ENCODE measurements at places on chromosomes 5 and 9.

GRCh38 chr9:109198736-109199382 is 31.8 kb upstream of the FRRS1L start:
- DNase-seq, result no peak

DNA sequence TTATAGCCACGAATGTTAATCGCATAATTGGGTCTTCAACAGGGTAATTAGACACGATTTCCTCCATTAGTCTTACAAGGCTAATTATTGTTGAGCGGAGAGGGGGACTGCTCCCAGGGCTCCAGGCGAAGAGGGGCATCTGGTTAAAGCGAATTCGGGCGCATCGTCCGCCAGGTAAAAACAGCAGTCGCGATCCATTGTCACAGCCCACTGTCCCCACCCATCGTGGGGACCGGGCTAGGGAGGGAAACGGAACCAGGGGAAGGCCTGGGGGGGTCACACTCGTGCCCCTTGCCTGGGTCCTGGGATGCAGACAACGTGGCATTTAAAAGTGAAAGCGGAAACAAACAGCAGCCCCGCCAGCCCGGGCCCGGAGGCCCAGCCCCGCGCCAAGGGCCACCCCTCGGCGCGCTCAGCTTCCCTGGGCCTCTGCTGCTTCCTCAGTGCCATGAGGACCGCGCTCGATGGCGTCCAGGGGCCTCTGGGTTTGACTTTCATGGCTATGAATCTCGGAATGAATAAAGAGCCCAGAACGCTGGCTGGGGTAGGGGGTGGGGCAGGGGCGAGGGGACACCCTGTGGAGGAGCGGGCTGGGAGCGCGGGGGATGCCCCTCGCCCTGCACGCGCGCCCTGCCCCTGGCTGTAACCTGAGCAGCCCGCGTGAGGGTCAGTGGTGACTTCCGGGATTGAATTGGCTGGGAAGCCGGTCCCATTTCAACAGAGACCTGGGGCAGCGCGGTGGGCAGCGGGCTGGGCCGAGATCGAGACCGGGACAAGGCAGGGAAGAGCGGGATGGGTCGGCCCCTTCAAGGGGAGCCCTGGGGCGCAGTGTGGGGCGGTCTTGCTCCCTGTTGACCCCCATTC is 99.9 kb downstream of the GTF3C4 start:
- DNase-seq, result peak; percentile 41

GRCh38 chr5:93894601-93895354 is 153.4 kb upstream of the POU5F2 start:
- no peak for DNase-seq

- DNase-seq, result no peak
These were observed 1.4 kb downstream of the NR6A1 start for GRCh38 chr9:124769549-124770358.

DNA sequence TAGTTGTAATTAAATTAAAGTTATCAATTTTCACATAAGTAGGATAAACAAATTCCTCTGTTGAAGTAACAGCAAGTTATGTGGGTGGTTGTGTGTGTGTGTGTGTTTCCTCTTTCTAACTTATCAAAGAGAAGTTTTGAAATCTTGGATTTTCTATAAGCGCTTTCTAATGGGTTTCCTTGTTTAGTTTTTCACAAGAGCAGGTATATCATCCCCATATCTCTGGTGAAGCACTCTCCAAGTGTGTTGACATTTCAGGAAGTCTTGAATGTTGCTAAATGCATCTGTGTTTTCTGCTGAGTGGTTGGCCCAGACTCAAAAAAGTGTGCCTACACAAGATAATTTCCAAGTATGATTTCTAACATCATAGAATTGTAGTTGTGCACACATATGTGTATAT is 43.3 kb downstream of the PRDM6 start:
- DNase-seq, result no peak

- DNase-seq, result no peak
These were observed 83.0 kb upstream of the TTC23L start for GRCh38 chr5:34755926-34756325.

- DNase-seq, result no peak
These were observed 20.1 kb upstream of the APC start for GRCh38 chr5:112717506-112718082.

DNA sequence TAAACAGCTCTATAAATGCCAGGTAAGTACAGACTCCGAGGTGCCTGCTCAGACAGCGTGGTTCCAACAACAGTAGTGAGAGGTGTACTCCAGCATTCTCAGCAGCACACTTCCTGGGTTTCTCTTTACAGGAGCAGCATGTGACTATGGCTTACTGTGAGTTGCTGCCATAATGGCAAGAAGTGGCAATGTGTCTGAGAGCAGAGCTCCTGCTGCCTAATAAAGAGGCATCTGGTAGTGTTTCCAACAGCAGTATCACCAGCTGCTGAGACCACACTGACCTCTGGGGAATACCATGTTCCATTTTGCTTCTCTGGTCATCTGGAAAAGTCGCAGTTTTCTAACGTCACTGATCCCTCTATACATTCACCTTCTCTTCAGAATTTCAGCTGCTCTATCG is 398.2 kb downstream of the SLCO4C1 start:
- DNase-seq, result no peak

DNA sequence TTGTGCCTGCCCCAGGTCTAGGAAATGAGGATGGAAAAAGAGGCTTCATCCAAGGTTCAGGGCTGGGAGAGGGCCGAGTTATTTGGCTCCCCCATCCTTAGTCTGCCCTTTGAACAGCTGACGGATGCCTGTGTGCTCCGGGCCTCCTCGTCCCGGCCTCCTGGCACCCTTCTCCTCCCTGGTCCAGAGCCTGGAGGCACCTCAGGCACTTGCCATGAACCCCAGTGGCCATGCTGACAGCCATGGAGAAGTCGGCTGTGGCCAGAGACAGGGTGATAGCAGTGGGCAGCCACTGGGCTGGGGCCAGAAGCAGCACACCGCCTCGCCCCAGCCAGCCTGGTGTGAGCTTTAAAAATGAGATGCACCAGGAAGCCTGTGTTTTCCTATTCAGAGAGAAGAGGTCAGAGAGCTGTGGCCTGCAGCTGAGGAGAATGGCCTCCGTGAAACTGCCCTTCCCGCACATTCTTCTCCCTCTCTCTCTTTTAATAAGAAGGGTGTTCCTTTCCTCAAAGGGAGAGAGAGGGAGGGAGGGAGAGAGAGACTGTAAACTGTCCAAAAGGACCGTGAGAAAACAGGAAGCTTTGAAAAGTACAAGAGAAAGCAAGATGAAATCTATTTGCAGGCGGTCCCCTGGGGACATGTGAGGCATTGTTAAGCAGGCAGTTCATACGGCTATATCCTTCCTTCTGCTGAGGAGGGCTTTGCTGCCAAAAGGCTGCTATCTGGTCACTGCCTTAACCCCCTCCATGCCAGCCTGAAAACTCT is 55.3 kb downstream of the ZNF366 start:
- no peak for DNase-seq

Data from stimulated activated CD8-positive, alpha-beta memory T cell treated with anti-CD3 and anti-CD28 coated beads, Interleukin-4, amount 100 ng/mL, for 4 hours (primary cell).